ENCODE measurements at places on chromosomes 11 and 22. TPM values are rescaled to one million over a fixed set of nuclear protein-coding genes. Genes with fewer than 3 reads are reported as not detected.

DNA sequence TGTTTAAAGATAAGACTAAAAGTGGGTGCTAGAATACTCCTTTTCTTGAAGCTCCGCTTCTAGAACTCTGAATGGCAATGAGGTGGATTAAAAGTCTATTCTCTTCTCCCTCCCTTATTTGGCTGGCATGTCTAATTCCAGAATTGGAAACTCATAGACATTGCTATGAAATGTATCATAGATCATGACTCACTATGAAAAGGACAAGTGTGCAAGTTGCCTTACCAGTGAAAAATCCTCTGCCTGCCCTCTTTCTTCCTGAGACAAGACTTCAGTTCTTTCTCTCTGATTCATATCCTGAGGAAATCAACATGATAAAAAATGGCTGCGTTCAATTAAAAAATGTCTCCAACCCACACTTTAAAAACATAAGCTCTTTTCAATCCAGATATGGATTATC, 73.2 kb upstream of the BLID start:
- DNase-seq: no peak

DNA sequence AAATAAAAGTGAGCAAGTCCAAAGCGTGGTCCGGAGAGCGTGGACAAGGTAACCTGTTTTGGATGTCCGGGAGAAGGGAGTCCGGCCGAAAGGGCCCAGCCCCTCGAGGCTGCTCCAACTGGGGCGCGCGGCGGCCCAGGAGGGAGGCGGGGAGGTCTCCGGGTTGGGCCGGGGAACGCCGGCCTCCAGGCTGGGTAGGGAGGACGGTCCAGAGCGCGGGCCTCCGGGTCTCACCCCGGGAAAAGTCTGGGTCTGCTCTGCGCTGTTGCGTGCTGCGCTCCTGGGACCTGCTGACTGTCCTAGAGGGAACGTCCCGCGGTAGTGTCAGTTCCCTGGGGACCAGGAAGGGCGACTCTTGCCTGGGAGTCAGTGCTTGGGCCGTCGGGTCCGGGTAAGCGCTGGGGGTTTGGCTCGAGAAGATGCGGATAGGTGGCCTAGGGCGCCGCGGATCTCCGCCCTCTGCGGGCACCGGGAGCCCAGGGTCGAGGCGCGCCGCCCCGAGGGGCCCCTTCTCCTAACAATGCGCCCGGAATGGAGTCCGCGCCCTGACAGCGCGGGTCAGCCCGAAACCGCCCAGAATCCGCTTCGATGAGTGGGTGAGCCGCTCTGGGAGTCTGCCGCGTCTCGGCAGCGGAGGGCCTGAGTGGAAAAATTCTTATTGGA, 988 bp upstream of the FLI1 start:
- no peak for DNase-seq

- no peak for DNase-seq
These were observed 18.7 kb downstream of the TRIM44 start for GRCh38 chr11:35681163-35681767.

The MB gene
- total RNA-seq: not detected

The SCUBE1 gene
- total RNA-seq: 0.28 TPM

DNA sequence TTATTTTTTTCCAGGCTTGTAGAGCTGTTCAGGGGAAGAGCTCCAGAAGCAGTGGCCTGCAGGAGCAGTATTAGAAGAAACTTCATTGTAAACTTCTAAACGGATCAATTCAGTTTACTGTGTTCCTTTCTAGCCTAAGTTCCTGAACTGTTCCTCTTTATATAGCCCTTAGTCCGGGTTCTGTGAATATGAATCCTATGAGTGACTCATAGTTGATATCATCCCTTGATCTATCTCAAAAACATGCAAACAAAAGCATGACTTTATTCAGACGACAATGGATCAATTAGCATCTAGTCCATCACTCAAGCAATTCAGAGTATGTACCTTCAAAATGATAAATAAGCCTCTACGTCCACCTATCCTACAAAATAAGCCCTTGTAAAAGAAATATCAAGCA, at the start of gene MMP12:
Gene MMP12, minus strand, starts transcription at position 131 of the 400 bp plus-strand sequence. Its CDS starts 45 bp downstream, at position 86.
- DNase-seq: no peak

DNA sequence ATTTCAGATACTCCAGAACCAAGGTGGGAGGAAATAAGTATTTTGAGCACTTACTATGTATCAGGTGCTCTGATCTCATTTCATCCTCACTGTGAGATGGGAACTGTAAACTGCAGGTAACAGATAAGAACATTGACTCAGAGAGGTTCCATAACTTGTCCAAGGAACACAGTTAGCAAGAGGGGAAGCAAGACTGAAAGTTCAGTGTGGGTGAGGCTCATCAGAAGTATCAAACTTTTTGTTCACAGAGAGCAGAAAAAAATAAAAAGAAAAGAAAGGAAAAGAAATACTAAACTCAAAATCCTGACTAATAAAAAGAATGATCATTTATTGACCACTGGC, 37.1 kb downstream of the RAB30 start:
- DNase-seq: no peak

- no peak for DNase-seq
These were observed 65.2 kb upstream of the LARGE1 start for GRCh38 chr22:33985506-33985905.

DNA sequence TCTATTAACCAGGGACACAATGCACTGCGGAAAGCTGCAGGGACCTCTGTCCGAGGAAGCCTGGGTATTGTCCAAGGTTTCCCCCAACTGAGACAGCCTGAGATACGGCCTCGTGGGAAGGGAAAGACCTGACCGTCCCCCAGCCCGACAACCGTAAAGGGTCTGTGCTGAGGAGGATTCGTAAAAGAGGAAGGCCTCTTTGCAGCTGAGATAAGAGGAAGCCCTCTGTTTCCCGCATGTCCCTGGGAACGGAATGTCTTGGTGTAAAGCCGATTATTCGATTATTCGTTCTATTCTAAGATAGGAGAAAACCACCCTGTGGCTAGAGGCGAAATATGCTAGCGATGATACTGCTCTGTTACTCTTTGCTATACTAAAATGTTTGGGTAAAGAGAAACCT, 5.2 kb downstream of the BET1L start:
- no peak for DNase-seq

The DDX25 gene
- total RNA-seq: 2.5 TPM

DNA sequence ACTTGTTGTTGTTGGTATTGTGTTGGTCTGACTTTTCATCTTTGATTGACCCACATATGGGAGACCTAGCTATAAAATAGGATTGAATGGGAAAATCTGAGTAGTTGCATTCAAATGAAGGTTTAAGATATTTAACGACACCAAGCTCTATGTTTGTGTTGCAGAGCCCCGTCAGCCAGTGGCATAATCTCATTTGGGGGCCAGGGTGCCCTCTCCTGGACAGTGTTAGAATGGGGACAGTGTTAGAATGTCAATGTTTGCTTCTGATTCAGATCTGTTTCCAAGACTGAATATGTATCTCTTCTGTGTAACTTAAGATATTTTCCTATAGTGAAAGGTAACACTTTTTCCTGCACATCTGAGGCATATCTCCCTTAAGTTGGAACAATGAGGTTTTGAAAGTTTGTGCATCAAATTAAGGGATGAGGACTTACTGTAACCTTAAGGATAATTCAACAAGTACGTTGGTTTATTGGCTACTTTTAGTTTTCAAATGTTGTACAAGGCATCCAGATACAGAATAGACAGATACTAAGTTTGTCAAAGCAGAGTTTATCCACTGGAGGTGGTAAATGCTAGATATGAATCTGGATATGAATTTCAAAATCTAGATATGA, 5.3 kb upstream of the OR52M1 start:
- peak; percentile 66 for DNase-seq

DNA sequence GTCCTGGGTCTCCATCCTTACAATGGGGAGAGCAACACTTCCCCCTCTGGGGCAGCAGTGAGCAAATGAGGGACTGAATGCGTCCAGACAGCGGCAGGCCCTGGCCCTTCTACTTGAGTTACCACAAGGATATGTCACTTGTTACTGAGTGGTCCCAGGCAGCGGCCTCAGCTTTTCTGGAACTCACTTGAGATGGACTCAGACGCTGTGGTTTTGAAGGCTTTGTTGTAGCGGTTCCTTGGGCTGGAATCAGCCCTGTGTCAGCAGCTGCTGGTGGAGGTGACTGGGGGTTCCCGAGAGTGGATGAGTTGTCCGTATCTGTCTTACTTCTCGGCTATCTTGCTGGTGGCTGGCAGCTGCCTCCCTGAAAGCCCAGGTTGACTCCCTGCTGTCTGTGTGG, 77.0 kb downstream of the MICAL2 start:
- DNase-seq: no peak

The DEUP1 gene
- total RNA-seq: not detected

- DNase-seq: no peak
These were observed 35.5 kb upstream of the GAB4 start for GRCh38 chr22:17043521-17043920.

GRCh38 chr11:40885250-40885954, 574.0 kb downstream of the LRRC4C start:
- no peak for DNase-seq

DNA sequence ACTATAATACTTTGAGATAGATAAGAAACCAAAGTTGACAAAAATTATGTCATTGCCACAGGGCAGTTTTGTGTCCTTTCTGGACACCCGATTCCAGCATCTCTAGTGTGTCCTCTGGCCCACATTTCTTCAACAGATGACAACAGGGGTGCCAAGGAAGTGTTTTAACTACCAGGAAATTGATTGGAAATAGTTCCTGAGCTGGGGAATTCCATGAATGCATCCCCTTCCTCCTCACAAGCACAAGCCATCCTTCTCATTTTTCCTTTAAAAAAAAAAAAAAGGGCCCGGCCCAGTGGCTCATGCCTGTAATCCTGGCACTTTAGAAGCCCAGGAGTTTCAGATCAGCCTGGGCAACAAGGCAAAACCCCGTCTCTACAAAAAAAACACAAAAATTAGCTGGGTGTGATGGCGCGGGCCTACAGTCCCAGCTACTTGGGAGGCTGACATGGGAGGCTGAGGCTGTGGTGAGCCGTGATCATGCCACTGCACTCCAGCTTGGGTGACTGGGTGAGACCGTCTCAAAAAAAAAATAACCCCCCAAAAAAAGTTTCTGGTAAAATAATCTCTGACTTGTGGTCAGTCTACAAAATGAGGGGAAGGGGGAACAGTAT, 797 bp upstream of the B3GAT3 start:
- DNase-seq: no peak

DNA sequence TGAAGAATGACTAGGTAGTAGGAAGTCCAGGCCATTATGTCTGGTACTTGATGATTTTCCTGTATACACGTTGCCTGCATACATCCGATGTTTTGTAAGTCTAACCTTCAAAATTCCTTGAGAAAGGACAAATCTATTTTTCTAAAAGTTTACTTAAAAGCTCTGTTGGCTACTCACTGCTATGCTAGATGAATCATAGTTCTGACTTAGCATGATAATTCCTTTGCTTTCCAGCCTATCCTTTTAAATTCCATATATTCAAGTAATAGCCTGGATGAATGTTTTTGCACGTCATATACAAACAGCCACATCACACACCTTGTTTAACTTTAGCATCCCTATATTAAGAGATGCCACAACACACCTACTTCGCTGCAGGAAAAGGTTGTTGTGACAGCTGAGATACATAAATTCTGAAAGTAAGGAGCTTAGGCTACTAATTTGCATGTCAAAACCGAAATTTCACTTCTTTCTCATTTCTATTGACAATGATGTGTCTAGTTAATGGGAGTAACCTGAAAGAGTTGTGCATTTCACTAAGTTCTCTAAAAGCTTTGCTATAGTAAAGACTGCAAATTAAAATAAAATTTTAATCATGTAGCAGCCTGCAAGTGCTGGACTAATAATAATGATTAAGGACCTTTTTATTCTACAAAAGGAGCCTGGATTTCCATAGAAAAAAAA, 1116.4 kb downstream of the JRKL start:
- no peak for DNase-seq
